ENCODE measurements at places on chromosomes 7 and 10. TPM values are rescaled to one million over a fixed set of nuclear protein-coding genes. Genes with fewer than 3 reads are reported as not detected.

GRCh38 chr7:44288811-44289340 is 36.5 kb downstream of the CAMK2B start:
- DNase-seq, result no peak

DNA sequence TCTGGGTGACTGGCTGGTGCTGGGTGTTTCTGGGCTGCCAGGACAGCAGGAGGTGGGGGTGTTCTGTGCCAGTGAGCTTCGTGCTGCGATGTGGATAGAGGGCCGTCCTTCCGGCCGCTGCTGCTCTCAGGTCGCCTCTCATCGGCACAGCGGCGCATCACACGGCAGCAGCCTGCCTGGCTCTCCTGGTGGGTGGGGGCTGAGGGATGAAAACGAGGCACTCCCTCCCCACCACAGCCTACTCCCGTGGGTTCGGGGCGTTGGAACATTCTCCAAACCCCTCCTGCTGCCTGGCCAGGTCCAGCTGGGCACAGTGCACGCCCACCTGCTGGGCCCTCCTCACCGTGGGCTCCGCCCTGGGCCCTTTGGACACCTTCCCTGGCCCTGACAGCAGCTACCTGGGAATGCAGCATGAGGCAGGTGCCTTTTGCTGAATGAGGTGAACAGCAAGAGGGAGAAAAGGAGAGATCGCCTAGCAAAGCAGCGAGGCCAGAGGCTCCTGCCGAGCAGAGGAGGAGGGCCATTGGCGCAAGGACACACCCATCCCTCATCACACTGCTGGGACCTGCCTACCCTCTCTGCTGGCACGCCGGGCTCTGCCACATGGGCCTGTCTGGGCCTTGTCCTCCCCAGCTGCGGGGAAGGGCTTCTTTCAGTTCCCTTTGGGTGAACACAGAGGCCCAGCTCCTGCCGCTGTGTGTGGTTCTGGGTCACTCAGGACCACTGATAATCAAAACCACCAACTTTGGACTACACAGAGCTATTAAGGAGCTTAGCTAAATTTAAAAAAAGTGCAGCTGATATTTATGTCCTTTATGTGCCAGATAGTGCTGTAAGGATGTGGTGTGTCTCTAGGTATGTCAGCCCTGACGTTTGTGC is 33.4 kb downstream of the INPP5A start:
- DNase-seq, result peak; percentile 19

DNA sequence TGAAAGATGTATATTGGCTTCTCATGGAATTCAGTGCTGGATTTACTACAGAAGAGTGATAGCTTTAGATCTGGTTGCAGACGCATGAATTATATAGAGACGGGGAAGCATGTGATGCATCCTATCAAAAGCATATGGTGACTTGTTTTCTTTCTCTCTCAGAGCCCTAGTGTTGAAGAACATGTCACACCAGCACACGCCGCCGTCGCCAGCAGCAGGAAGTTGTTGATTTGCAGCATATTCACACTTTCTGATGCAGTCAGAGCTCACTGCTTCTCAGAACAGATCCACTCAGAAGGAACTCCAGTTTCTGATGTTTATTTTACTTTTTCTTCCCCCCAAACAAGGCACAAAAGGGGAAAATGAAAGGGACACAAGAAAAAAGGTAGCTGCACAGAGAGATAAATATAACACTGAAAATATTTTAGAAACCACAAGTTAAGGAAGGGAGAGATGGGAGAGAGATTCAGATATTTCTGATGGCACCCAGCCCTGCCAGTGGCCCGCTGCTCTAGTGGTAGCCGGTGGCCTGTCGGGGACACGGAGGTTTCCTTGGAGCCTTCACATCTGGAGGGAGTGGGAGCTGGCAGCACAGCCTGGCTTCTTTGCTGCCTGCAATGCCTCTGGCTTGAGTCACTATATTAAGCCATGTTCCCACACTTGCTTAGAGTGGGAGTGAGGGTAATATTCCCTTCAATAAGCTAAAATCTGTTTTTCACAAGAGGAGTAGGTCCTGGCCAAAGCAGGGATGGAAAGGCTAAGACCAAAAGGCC is 123.2 kb downstream of the NRP1 start:
- peak; percentile 77 for DNase-seq

DNA sequence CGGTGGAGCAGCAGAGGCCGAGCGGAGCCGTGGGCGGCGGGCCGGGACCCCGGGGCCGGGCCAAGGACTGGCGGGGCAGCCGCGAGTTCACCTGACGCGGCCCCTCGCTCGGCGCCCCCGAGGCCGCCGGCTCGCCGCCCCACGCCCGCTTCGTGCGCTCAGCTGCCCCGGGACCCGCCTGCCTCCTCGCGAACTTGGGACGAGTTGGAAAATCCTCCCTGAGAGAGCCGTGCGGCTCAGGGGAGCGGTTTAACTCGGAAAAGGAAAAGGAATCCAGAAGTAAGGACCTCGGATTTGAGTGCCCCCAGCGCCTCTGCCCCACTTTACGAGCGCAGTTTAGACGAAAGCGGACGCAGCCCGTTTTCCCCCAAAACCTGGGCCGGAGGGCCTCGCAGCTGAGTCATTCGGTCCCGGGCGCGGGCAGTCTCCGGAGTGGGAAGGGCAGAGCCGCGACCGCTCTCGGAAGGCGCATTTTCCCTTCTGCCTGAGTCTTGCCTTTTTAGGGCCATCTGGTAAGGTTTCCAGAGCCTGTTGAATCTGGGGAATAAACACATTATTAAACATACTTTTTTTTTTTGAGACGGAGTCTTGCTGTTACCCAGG is 744 bp downstream of the CREM start:
- DNase-seq, result peak; percentile 78

GRCh38 chr10:103467406-103467805 is 8.7 kb upstream of the CALHM1 start:
- DNase-seq, result no peak

DNA sequence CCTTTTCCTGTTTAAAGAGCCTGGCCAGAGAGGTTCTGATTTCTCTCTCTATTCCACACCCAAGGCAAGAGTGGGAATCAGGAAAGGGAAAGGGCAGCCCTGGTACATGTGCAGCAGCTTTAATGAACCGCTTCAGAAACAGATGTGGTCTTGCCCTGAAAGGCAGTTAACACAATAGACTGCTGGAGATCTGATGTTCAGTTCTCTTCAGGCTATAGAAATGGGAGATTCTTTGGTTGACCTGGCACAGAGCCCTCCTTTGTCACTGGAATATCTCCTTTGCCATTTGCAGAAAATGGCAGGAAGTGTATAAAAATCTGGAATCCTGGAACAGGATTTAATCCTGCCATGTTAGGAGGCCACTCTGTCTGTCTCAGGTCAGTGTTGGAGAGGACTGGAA is 36.3 kb upstream of the EXOC6 start:
- DNase-seq, result no peak

DNA sequence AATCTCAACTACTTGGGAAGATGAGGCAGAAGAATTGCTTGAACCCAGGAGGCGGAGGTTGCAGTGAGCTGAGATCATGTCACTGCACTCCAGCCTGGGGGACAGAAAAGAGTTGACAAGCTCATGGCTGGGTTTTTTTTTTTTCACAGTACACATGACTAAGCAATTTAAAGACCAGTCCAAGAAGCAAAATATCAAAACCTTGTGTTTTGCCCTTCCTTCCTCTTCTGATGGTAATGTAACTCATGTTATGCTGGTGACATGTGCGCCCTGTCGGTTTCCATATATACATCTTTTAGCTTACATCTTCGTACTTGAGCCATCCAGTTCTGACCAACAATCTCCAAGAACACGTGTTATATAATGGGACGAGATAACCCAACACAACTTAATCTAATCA is 237.7 kb upstream of the PLXDC2 start:
- no peak for DNase-seq

- DNase-seq, result no peak
Observed at GRCh38 chr10:69800665-69801064, 1.0 kb upstream of the COL13A1 start.

- no peak for DNase-seq
Observed at GRCh38 chr10:78429984-78430383, 396.3 kb downstream of the RPS24 start.

- DNase-seq, result peak; percentile 47
Observed at GRCh38 chr7:15737601-15738000, 51.1 kb upstream of the MEOX2 start.

GRCh38 chr10:46284286-46285229 is 2.2 kb upstream of the ANTXRL start:
- peak; percentile 86 for DNase-seq

GRCh38 chr10:71623098-71623985 is 96.2 kb downstream of the C10orf105 start:
- peak; percentile 51 for DNase-seq

DNA sequence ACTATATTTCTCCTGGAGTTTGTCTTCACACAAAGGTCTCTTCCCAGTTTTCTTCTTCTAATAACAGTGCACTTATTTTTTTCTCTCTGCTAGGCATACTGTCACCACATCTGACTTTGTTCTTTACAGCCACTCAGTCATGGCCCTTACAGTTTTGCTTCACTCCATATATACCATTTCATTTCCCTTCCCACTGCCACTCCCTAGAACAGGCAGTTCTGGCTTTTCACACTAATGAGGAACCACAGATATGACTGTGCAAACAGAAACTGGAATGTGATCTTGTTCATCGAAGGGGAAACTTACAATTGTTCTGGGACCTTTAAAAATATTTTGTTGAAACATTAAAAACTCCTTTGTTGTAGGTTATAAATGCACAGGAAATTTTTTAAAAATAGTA is 67.3 kb downstream of the EPDR1 start:
- DNase-seq, result no peak

DNA sequence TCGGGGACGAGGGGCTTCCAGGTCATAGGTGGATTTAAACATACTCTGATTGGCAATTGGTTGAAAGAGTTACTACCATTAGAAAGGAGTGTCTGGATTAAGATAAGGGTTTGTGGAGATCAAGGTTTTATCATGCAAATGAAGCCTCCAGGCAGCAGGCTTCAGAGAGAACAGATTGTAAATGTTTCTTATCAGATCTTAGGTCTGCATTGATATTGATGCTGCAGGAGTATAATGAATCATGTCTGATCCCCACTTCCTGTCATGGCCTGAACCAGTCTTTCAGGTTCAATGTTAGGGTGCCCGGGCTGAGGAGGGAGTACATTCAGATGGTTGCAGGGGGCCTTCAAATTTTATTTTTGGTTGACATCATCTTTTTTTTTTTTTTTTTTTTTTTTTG is 51.4 kb downstream of the SH3PXD2A start:
- peak; percentile 44 for DNase-seq

GRCh38 chr10:124543971-124544370 is 82.3 kb downstream of the LHPP start:
- DNase-seq, result no peak

GRCh38 chr7:67847092-67847787 is 850.6 kb downstream of the TYW1 start:
- DNase-seq, result no peak

DNA sequence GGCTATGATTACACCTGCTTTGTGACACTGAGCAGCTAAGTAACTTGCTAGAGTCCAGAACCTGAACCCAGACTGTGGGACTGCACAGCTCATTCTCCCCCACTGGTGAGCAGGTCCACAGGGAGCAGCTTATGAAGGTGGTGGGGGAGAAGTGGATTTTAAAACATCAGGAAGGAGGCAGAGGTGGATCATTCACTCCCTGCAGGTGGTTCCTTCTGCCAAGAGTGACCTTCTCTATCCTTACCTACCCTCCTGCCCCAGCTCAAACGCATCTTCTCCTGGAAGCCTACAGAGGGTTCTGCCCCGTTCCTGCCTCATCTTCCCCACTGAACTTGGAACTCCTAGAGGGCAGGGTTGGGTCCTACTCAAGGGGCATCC is 539 bp upstream of the FAM241B start:
- no peak for DNase-seq

GRCh38 chr10:130226012-130226411 is 89.8 kb downstream of the GLRX3 start:
- no peak for DNase-seq

DNA sequence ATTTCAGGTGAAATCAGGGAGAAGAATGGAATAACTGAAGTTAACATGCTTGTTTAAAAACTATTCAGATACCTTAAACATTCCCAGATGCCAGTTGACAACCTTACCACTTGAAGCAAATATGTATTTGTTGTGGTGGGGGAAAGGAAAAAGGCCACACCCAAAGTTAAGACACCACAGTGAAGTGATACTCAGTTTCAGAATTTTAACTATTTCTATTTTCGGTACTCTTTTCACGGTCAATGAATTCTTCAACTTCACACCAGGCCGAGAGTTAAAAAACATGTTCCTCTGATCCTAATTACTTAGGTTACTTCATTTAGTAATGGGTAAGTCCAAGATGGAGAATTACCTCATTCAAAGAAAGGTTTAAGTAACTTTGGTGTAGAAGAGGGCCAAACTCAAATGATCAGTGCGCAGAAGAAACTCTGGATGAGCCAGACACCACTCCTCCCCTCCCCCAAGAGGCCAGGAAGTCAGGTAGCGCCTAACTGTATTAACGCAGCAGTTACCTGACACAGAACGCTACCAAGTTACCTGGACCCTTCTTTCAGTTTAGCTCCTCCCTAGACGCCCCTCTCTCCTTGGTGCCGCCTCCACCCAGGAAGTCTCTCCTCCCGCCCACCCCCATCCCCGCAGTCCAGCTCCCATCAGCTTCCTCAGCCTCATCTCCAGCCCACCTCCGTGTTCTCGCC is 700 bp downstream of the MTPN start:
- DNase-seq, result no peak

DNA sequence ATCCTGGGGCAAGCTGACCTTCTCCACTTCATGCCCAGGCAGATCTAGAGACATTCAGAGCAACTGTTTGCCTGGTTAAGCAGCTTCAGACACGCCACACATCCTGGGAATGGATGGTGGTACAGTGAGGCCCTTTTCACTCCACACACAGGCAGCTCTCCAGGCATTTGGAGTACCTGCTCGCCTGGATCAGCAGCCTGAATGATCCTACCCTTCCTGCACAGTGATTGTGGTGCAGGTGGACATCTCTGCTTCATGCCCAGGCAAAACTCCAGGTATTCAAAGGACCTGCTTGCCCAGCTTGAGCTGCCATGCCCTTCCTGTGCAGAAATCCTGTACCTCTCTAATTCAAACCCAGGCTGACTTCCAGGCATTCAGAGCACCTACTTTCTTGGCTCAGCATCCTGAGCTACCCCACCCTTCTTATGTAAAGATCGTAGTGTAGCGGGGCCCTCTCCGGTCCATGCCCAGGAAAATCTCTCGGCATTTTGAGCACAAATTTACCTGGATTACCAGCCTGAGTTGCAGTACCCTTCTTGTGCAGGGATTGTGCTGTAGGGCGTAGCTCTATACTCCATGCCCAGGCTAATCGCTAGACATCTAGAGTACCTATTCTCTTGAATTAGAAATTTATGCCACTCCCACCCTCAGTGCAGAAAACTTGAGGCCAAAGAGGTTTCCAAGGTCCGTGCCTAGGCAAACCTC is 972.8 kb downstream of the ANKRD7 start:
- no peak for DNase-seq

GRCh38 chr7:9189703-9190102 is 756.3 kb downstream of the NXPH1 start:
- no peak for DNase-seq

GRCh38 chr7:84137812-84138211 is 56.8 kb downstream of the SEMA3A start:
- no peak for DNase-seq

The UNC5B gene
- 13.7 TPM for total RNA-seq

The FKBP9 gene
- 209 TPM for total RNA-seq

The EGR2 gene
- 11.8 TPM for total RNA-seq

The MLXIPL gene
- total RNA-seq, result 1.7 TPM

The ZNF33A gene
- total RNA-seq, result 37.8 TPM

The BTBD16 gene
- total RNA-seq, result not detected

The DKK1 gene
- total RNA-seq, result 26.5 TPM

The HYAL4 gene
- total RNA-seq, result 2.6 TPM

The SORCS1 gene
- 5.8 TPM for total RNA-seq

The FAM24B gene
- not detected for total RNA-seq

Data from umbilical cord (tissue), 2 donors.